ENCODE measurements at places on chromosomes 5 and 9. TPM values are rescaled to one million over a fixed set of nuclear protein-coding genes. Genes with fewer than 3 reads are reported as not detected.

DNA sequence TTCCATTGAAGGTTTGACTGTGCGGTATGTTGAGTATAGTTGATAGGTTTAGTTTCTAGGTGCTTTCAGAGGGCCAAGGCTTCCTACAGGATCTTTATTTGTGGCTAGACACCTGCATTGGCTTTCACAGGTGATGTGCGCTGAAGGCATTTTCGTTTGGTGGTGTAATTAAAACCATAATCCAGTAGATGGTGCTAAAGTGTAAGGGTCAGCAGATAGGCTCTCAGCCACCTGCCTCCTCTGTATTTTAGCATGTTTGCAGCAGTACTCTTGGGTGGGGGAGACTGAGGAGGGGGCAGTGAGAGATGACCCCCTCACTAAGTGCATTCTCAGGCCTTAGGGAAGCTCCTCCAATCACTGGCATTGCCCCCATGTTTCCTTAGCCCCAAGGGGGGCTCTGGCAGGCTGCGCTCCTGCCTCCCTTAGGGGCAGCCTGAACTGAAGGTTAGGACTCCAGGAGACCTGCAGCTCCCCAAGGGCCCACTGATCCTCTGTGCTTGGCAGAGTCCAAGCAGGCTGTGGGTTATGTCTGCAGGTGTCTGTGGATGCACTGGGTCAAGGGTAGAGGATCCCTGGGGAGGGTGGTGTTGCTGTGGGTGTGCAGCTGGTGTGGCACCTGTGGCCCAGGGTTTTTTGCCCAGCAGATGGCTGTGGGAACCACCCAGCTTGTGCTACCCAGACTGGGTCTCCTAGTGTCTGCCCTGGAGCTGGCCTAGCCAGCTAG lies 23.4 kb downstream of the CDK20 start:
- no peak for DNase-seq
- H3K4me3 ChIP-seq, result no peak overlapping the region
- no peak overlapping the region for H3K27ac ChIP-seq
- no peaks in the 10 kb centered on the region for H3K4me1 ChIP-seq
- H3K36me3 ChIP-seq, result no peaks in the 10 kb centered on the region
- H3K27me3 ChIP-seq, result peaks cover 18% of the 10 kb centered on the region

DNA sequence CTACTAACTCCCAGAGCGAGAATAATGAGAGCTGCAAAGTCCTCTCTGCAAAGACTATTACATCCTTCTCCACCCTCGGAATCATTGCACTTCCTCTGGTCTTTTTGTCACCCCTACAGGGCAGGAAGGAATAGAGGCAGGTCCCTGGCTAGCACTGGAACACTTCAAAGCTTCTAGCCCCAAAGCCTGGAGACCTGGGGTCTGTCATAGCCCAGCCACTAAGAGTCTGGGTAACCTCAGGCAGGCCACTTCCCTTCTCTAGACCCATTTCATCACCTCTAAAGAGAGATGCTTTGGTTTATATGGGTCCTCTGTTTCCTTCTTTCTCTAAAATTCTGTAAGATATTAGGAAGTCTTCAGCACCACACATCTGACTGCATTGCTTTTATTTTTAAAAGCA lies 6.7 kb downstream of the ADRB2 start:
- DNase-seq, result no peak
- H3K27me3 ChIP-seq, result peaks cover 42% of the 10 kb centered on the region

Gene PCDHGC5
- not detected for total RNA-seq

DNA sequence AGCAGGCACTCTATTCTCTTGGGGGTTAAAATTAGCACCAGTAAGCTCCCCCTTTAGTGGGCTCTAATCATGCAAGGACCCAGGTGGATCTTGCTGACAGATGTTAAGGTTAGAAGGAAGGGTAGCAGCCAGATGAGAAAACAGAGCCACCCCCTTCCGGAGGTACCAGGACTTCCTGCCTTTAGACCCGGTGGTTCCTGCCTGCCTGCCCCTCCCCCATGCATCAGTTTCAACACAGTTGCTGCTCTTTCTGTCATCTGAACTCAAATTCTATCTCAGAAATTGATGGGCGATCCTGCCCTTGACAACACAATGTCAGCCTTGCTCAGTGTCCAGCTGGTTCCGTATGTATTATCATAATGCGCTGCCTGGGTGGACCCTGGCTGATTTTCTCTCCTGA lies 287.3 kb downstream of the EBF1 start:
- H3K27me3 ChIP-seq, result peaks cover 5% of the 10 kb centered on the region
- no peak overlapping the region for H3K4me3 ChIP-seq
- peak; percentile 20 for DNase-seq
- H3K36me3 ChIP-seq, result peaks cover 4% of the 10 kb centered on the region
- peak overlapping the region; percentile 42 for H3K27ac ChIP-seq

DNA sequence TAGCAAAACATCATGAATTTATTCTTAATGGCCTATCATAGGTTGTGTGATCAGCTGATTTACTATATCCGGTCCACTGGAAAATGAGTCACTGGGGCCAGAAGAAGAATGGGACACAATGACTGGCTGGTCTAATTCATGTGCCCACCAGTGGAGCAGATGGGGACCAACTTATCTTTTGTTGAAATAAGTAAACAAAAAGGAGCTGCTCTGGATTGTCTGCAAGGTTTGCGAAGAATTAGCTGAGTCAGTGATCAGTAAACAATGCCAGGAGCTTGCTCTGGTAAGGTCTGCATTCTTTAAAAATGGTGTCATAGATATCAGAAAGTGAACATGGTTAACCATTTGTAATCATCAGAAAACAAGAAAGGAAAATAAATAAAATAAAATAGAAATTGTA lies 128.0 kb downstream of the RASEF start:
- H3K27me3 ChIP-seq, result no peaks in the 10 kb centered on the region
- no peaks in the 10 kb centered on the region for H3K4me1 ChIP-seq
- no peak overlapping the region for H3K4me3 ChIP-seq
- no peak for DNase-seq
- H3K27ac ChIP-seq, result no peak overlapping the region

GRCh38 chr9:10597801-10598200 lies 15.0 kb downstream of the PTPRD start:
- no peaks in the 10 kb centered on the region for H3K4me1 ChIP-seq
- no peaks in the 10 kb centered on the region for H3K36me3 ChIP-seq
- H3K4me3 ChIP-seq, result no peak overlapping the region
- no peak overlapping the region for H3K27ac ChIP-seq

- H3K36me3 ChIP-seq, result no peaks in the 10 kb centered on the region
- DNase-seq, result no peak
- peaks cover 17% of the 10 kb centered on the region for H3K27me3 ChIP-seq
- peaks cover 26% of the 10 kb centered on the region for H3K4me1 ChIP-seq
These were observed 83.3 kb upstream of the NEK6 start for GRCh38 chr9:124174433-124174832.

GRCh38 chr5:159849437-159850083 lies 66.7 kb upstream of the ADRA1B start:
- no peaks in the 10 kb centered on the region for H3K4me1 ChIP-seq
- H3K4me3 ChIP-seq, result no peak overlapping the region
- no peak for DNase-seq
- H3K27ac ChIP-seq, result no peak overlapping the region
- H3K36me3 ChIP-seq, result no peaks in the 10 kb centered on the region
- H3K27me3 ChIP-seq, result peaks cover under 1% of the 10 kb centered on the region

- no peaks in the 10 kb centered on the region for H3K4me1 ChIP-seq
- no peak overlapping the region for H3K27ac ChIP-seq
- DNase-seq, result no peak
- no peaks in the 10 kb centered on the region for H3K27me3 ChIP-seq
- no peaks in the 10 kb centered on the region for H3K36me3 ChIP-seq
These were observed 247.7 kb downstream of the PJA2 start for GRCh38 chr5:109161914-109162683.

GRCh38 chr5:143634689-143635088 lies 177.3 kb upstream of the HMHB1 start:
- DNase-seq, result no peak
- H3K27me3 ChIP-seq, result peaks cover 2% of the 10 kb centered on the region
- H3K27ac ChIP-seq, result no peak overlapping the region
- peaks cover 9% of the 10 kb centered on the region for H3K4me1 ChIP-seq

- peaks cover 1% of the 10 kb centered on the region for H3K36me3 ChIP-seq
- no peaks in the 10 kb centered on the region for H3K27me3 ChIP-seq
- no peak overlapping the region for H3K4me3 ChIP-seq
- DNase-seq, result no peak
These were observed 140.0 kb upstream of the RAPGEF1 start for GRCh38 chr9:131879911-131880290.

- peaks cover 20% of the 10 kb centered on the region for H3K4me1 ChIP-seq
- DNase-seq, result no peak
These were observed 103.6 kb downstream of the PDE4D start for GRCh38 chr5:59789894-59790293.

Gene GMCL2
- total RNA-seq, result not detected

GRCh38 chr5:5275211-5275610 lies 135.1 kb downstream of the ADAMTS16 start:
- no peak overlapping the region for H3K4me3 ChIP-seq
- no peaks in the 10 kb centered on the region for H3K27me3 ChIP-seq
- H3K4me1 ChIP-seq, result no peaks in the 10 kb centered on the region
- DNase-seq, result no peak
- H3K36me3 ChIP-seq, result no peaks in the 10 kb centered on the region
- no peak overlapping the region for H3K27ac ChIP-seq

DNA sequence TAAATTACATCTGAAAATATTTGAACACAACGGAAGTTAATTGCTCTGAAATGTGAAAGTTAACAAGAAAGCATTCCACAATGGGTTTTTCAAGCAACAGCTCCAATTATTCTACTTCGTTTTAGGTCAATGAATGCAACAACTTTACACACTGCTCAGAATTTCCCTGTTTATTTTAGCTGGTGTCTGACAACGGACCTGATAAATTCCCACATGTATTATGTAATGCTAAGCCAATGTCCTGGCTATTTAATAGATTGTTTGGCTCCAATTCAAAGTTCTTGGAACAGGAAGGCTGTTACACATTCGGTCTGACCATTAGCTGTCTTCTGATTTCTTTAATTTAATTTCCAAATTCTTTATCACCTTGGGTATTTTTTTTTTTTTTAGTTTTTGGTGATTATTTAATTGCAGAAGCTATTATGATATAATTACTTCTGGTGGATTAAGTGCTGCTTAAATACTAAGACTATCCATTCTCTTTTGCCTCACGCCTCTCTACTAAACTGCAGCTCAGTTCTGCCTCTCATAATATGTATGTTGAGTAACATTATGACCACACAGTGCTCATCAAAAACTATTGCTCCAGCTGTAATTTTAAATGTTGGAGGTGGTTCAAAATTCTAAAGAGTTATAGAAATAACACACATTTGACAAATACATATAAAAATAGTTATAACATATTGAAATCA lies 57.9 kb downstream of the MEF2C start:
- H3K36me3 ChIP-seq, result no peaks in the 10 kb centered on the region
- peaks cover 37% of the 10 kb centered on the region for H3K4me1 ChIP-seq
- no peak overlapping the region for H3K4me3 ChIP-seq
- peaks cover 6% of the 10 kb centered on the region for H3K27me3 ChIP-seq
- no peak overlapping the region for H3K27ac ChIP-seq
- no peak for DNase-seq

Gene PCDHB8
- total RNA-seq, result not detected

GRCh38 chr5:176781638-176782570 lies 28.5 kb upstream of the UNC5A start:
- H3K4me3 ChIP-seq, result no peak overlapping the region
- H3K27ac ChIP-seq, result no peak overlapping the region
- H3K36me3 ChIP-seq, result no peaks in the 10 kb centered on the region
- DNase-seq, result no peak

GRCh38 chr5:167642779-167643517 lies 648.5 kb upstream of the WWC1 start:
- no peak for DNase-seq
- no peaks in the 10 kb centered on the region for H3K4me1 ChIP-seq
- H3K27me3 ChIP-seq, result no peaks in the 10 kb centered on the region
- H3K4me3 ChIP-seq, result no peak overlapping the region
- no peak overlapping the region for H3K27ac ChIP-seq
- no peaks in the 10 kb centered on the region for H3K36me3 ChIP-seq

DNA sequence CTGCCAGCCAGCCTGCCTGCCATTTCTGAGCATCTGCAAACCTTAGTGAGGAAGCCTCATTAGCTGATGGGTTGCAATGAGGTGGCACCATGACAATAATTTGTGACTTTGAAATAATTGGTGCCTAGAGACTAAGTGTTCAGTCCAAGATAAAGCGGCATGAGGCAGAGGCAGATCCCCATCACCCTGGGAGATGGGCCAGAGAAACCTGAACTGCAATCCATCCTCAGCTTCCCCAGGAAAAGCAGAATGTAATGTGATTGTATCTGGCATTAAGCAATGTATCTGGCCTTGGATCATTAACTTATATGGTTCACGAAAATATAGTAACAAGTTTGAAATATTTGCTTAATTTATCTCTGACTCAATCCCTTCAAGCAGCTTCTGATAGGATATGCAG lies 101.0 kb downstream of the SPOCK1 start:
- H3K27me3 ChIP-seq, result peaks cover 1% of the 10 kb centered on the region
- H3K27ac ChIP-seq, result no peak overlapping the region
- no peak for DNase-seq
- no peaks in the 10 kb centered on the region for H3K36me3 ChIP-seq

GRCh38 chr5:170480260-170480659 lies 23.6 kb upstream of the KCNIP1 start:
- no peaks in the 10 kb centered on the region for H3K36me3 ChIP-seq
- no peaks in the 10 kb centered on the region for H3K4me1 ChIP-seq
- no peak overlapping the region for H3K4me3 ChIP-seq
- DNase-seq, result no peak
- no peak overlapping the region for H3K27ac ChIP-seq
- H3K27me3 ChIP-seq, result peaks cover 8% of the 10 kb centered on the region

DNA sequence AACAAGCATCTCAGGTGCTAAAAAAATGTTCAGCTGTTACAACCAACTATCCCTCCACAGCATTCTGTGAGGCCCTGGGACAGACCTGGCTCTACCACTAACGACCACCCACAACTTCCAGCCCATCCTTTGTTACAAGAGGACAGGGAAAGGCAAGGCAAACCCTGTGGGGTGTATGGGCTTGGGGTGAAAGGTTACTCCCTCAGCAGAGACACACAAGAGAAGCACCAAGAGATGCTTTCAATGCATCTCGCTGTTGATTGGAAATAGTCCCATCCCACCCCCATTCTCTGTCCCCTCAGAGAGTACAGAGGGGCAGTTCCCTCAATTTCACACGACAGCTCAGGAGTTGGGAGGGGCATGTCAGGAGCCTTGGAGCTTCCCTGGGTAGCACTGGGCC lies 234.1 kb downstream of the CAAP1 start:
- no peaks in the 10 kb centered on the region for H3K36me3 ChIP-seq
- DNase-seq, result no peak
- H3K4me1 ChIP-seq, result no peaks in the 10 kb centered on the region
- H3K4me3 ChIP-seq, result no peak overlapping the region
- H3K27ac ChIP-seq, result no peak overlapping the region

DNA sequence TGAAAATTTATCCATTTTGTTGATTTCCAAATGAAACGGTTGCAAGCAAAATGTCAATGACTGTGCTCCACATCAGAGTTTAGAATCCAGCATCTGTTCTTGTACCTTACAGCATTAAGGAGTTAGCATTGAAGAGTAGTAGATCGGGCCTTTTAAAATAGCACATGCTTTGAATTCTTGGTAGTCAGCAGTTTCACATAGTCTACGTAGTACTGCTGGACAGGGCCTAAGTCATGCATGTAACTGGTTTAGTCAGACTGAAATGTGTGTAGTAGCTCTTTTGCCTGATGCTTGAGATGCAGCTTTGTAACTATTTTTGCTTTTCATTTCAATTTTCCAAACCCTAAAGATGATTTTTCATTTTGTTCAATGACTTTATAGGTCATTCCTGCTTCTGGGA lies 19.8 kb downstream of the LECT2 start:
- H3K36me3 ChIP-seq, result no peaks in the 10 kb centered on the region
- H3K27me3 ChIP-seq, result peaks cover 28% of the 10 kb centered on the region
- no peak for DNase-seq
- no peak overlapping the region for H3K4me3 ChIP-seq
- no peaks in the 10 kb centered on the region for H3K4me1 ChIP-seq

Gene TAF11L9
- not detected for total RNA-seq

Gene PCDHB12
- total RNA-seq, result not detected

Measured in activated T-helper 1 cell treated with anti-CD3 and anti-CD28 coated beads, Interleukin-12 subunit alpha, Interleukin-12 subunit beta, Interleukin-2, Interleukin-4 antibody, amounts not matched to agents 30 ng/mL and 10 ng/mL and 1 ng/mL, durations not matched to agents 14 hours and 24 hours and 36 hours (primary cell).